GM23248 (cell line): ENCODE measurements at places on chromosomes 3 and 15. TPM values are rescaled to one million over a fixed set of nuclear protein-coding genes. Genes with fewer than 3 reads are reported as not detected.

DNA sequence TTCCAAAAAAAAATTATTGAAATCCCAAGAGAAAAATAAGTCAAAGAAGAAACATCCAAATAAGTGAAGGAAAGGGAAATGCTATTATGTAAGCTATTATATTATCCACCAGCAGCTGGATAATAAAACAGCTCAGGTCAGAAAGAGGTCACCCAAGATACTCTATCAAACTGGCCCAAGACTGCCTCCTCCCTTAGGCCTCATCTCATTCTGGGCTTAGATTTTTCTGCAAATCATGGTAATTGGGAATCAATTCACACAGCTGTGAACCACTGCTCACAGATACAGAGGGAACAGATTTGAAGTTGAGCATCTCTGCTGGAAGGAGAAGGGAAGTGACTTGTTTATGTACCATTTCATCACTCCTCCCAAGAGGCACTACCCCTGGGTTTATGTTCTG, 294.6 kb upstream of the DPPA4 start:
- H3K27ac ChIP-seq, result no peak overlapping the region
- no peak overlapping the region for H3K4me3 ChIP-seq
- no peaks in the 10 kb centered on the region for H3K4me1 ChIP-seq

DNA sequence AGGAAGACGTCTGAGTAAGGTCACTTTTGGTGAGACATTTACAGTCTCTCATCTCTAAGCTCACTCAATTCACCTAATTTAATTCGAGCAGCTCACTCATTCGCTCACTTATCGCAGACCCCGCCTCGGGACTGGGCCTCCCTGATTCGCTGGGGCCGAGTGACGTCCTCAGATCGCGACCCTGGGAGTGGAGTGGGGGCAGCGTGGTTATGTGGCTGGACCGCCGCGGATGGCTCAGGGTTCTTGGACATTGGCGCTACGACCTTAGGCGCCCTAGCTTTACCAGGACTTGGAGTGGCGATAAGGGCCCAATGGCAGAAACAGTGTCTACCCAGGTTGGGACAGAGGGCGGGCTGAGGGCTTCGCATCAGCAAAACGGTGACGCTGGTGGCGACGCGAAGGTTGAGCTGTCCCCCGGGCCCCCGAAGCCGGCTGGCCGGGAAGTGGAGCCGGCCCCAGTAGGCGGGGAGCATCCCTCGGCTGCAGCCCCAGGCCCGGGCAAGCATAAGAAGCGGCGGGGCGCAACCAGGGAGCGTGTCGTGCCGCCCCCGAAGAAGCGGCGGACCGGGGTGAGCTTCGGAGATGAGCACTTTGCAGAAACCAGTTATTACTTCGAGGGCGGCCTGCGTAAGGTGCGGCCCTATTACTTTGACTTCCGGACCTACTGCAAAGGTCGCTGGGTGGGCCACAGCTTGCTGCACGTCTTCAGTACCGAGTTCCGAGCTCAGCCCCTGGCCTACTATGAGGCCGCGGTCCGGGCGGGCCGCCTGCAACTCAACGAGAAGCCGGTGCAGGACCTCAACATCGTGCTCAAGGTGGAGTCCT, at the start of gene RPUSD2:
Gene RPUSD2, plus strand, starts transcription at position 171 of the 825 bp plus-strand sequence. Its CDS starts 39 bp downstream, at position 210.
- no peaks in the 10 kb centered on the region for H3K27me3 ChIP-seq
- peak; percentile 98 for DNase-seq
- peaks cover 11% of the 10 kb centered on the region for H3K4me1 ChIP-seq
- peaks cover 5% of the 10 kb centered on the region; the same call in 1 of the 2 replicates for H3K36me3 ChIP-seq
- peak within 1 kb of the TSS; percentile 83 for H3K27ac ChIP-seq

DNA sequence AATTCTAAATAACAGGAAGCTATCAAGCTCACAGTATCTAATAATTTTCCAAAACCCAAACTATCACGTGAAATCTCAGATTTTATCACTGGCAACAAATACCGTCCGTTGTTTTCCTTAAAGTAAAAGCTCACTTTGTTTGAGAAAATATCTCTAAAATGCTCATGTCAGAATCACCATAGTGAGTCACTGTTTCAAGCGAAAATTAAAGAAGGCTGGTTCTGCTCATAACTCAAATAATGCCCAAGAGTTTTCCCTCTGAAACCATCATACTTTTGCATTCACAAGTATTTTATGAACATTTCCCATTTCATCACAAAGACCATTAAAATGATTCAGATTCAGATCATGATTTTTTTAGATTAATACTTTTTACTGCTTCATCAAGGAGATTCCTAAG, 50.6 kb downstream of the TBL1XR1 start:
- H3K4me1 ChIP-seq, result peaks cover 38% of the 10 kb centered on the region
- H3K4me3 ChIP-seq, result peak overlapping the region; percentile 49
- H3K27me3 ChIP-seq, result no peaks in the 10 kb centered on the region
- 0 out of 2 replicates have a peak overlapping the region, but pooled peaks have one; percentile 11 for H3K27ac ChIP-seq
- H3K36me3 ChIP-seq, result no peaks in the 10 kb centered on the region

DNA sequence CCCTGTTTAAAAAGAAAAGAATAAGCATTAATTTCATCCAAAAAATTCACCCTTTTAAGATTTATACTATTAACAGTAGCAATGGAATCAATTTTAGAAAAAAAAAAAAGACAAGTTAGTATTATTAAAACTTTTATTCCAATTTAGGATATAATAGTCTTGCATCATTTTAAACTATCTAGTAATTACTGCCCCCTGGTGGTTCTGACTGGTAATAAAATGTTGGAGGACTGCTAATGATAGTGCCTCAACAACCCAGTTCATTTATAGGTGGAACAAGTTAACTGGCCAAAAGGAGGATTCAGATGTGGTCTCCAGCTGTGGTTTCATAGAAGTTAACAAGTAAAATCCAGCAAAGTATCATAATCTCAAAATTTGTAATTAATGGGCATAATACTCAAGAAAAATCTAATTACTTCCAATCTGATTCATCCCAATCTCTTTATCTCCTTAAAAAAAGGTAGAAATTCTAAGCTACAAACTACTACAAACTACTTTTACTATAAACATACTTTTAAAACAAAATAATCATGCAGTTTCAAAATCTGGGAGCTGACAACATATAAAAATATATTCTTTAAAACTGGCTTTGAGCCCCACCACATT, 30.7 kb upstream of the WDR49 start:
- no peaks in the 10 kb centered on the region for H3K27me3 ChIP-seq
- peaks cover 11% of the 10 kb centered on the region for H3K36me3 ChIP-seq
- H3K27ac ChIP-seq, result no peak overlapping the region
- H3K4me1 ChIP-seq, result no peaks in the 10 kb centered on the region

C3orf20 gene
- not detected in 2 replicates for total RNA-seq

C3orf62 gene
- total RNA-seq, result 0.25 and 2.9 TPM in 2 replicates

SIDT1 gene
- total RNA-seq, result not detected in 2 replicates

- peaks cover 13% of the 10 kb centered on the region for H3K4me1 ChIP-seq
- no peaks in the 10 kb centered on the region for H3K27me3 ChIP-seq
- no peak overlapping the region for H3K4me3 ChIP-seq
- no peaks in the 10 kb centered on the region; the same call in 1 of the 2 replicates for H3K36me3 ChIP-seq
These were observed 309.6 kb downstream of the RBMS3 start for GRCh38 chr3:29590461-29590860.

HDAC11 gene
- total RNA-seq, result 8.7 and 12.2 TPM in 2 replicates

TERC gene
- 59.2 and 59.7 TPM in 2 replicates for total RNA-seq

DNA sequence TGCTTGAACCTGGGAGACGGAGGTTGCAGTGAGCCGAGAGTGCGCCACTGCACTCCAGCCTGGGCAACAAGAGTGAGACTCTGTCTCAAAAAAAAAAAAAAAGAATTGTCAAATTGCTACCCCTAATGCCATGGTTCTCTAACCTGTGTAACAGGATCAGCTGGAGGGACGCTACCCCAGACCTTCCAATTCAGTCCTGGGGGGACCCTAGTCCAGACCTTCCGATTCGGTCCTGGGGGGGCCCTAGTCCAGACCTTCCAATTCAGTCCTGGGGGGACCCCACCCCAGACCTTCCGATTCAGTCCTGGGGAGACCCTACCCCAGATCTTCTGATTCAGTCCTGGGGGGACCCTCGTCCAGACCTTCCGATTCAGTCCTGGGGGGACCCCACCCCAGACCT, 29.8 kb upstream of the MUC20 start:
- H3K4me1 ChIP-seq, result no peaks in the 10 kb centered on the region
- no peaks in the 10 kb centered on the region for H3K27me3 ChIP-seq
- DNase-seq, result no peak
- H3K4me3 ChIP-seq, result no peak overlapping the region
- no peaks in the 10 kb centered on the region; the same call in 1 of the 2 replicates for H3K36me3 ChIP-seq

CIB2 gene
- total RNA-seq, result 1.4 and 3.4 TPM in 2 replicates

GRCh38 chr3:75737831-75738493, 47.4 kb downstream of the ZNF717 start:
- H3K27ac ChIP-seq, result no peak overlapping the region
- DNase-seq, result peak; percentile 36
- peaks cover 54% of the 10 kb centered on the region for H3K36me3 ChIP-seq
- H3K4me3 ChIP-seq, result no peak overlapping the region
- no peaks in the 10 kb centered on the region for H3K27me3 ChIP-seq

DNA sequence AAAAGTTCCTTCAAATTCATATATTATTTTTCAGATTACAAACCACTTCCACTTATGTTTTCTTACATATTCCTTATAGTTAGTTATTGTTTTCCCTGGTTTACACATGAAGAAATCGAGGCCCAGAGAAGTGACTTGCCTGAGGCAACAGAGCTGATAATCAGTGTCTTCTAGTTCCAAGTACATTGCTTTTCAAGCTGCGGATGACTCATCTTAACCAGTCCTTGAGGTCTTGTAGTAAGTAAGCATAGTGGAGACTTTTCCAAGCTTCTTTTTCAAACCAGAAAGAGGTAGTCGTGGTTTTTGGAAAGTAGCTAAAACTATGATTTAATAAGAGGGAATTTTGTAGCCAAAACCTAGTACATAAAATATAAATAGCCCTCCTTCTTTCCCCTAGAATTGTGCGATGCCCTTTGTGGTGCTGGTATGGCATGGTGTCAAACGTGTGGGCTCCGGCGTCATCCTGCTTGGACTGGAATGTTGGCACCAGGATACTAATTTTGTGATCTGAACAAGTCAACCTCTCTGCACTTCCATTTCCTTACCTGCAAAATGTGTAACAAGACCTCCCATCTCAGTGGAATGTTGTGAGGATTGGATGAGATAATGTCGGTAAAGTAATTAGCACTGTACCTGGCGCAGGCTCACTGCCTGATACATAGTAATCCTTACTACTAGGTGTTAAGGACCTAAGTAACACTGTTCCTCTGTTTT, 19.0 kb upstream of the DLG1 start:
- peak overlapping the region; percentile 21; the same call in 1 of the 2 replicates for H3K27ac ChIP-seq
- peak; percentile 97 for DNase-seq
- peaks cover 13% of the 10 kb centered on the region for H3K4me1 ChIP-seq
- no peaks in the 10 kb centered on the region for H3K36me3 ChIP-seq
- H3K4me3 ChIP-seq, result peak overlapping the region; percentile 30

GRCh38 chr3:161412123-161412522, 40.8 kb upstream of the SPTSSB start:
- H3K4me3 ChIP-seq, result no peak overlapping the region
- DNase-seq, result no peak
- peaks cover 13% of the 10 kb centered on the region; the same call in 1 of the 2 replicates for H3K27me3 ChIP-seq
- peaks cover 23% of the 10 kb centered on the region for H3K4me1 ChIP-seq
- H3K36me3 ChIP-seq, result no peaks in the 10 kb centered on the region

KLHDC8B gene
- 19.5 and 22.5 TPM in 2 replicates for total RNA-seq

CLDN1 gene
- total RNA-seq, result 0.32 and 0.38 TPM in 2 replicates

UQCRC1 gene
- total RNA-seq, result 285 and 490 TPM in 2 replicates

DNA sequence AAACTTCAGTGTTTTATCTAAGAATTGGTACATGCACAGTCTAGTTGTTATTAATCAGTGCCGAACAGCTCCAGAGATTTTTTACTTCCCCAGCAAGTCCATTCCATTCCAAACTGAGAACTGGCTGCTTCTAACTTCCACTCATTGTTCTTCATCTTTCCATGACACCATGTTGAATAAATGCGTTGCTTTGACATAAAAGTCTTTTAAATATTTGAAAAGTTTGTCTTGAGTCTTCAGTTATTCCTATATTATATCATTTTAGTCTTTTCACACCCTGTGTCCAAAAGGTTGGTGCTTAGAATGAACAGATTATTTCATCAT, 65.4 kb downstream of the CMSS1 start:
- no peak for DNase-seq
- no peak overlapping the region for H3K4me3 ChIP-seq
- H3K4me1 ChIP-seq, result peaks cover 4% of the 10 kb centered on the region; the same call in 1 of the 2 replicates

- no peak within 1 kb of the TSS for H3K27ac ChIP-seq
- no peaks in the 10 kb centered on the region for H3K36me3 ChIP-seq
- H3K27me3 ChIP-seq, result no peaks in the 10 kb centered on the region
- DNase-seq, result no peak
- no peak within 1 kb of the TSS for H3K4me3 ChIP-seq
These were observed at the start of gene ATP13A5 for GRCh38 chr3:193378706-193379105. Gene ATP13A5 (minus strand): TSS chr3:193378753. CDS start chr3:193378725, 28 bp downstream.

GRCh38 chr3:42504334-42505127, 2.1 kb downstream of the VIPR1 start:
- no peak for DNase-seq
- H3K4me3 ChIP-seq, result no peak overlapping the region
- peaks cover 64% of the 10 kb centered on the region for H3K27me3 ChIP-seq
- no peaks in the 10 kb centered on the region for H3K4me1 ChIP-seq

DNA sequence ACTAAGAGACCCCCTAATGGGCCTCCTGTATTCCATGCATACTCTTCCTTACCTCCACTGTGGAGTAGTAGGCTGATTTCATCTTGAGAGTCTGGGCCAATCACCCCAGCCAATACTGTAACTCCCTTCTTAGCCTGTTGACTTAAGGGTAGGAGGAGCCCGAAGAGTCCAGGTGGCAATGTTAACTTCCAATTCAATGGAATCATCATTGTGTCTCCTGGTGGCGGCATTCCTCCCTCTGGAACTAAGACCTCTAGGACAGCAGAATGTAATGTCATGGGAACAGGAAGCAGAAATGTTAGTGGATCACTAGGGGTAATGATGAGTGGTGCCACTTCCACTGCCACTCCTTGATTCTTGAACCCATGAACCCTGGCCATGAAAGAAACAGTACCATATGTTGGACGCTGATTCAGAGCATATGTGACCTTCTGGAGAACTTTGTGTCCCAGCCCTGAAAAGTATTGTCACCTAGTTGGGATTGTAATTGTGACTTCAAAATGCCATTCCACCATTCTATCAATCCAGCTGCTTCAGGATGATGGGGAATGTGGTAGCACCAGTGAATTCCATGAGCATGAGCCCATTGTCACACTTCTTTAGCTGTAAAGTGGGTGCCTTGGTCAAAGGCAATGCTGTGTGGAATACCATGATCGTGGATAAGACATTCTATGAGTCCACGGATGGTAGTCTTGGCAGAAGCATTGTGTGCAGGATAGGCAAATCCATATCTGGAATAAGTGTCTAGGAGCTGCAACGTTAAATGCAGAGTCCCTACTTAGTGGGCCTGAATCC, 24.9 kb downstream of the NAALADL2 start:
- no peak overlapping the region for H3K4me3 ChIP-seq
- H3K27ac ChIP-seq, result no peak overlapping the region
- DNase-seq, result no peak

- H3K27ac ChIP-seq, result no peak overlapping the region
- no peak overlapping the region for H3K4me3 ChIP-seq
- no peaks in the 10 kb centered on the region for H3K27me3 ChIP-seq
- no peak for DNase-seq
These were observed 52.1 kb downstream of the BSN start for GRCh38 chr3:49606427-49606826.

GRCh38 chr3:135145581-135145980, 350.5 kb downstream of the EPHB1 start:
- no peak overlapping the region for H3K4me3 ChIP-seq
- no peak overlapping the region for H3K27ac ChIP-seq
- peak; percentile 64 for DNase-seq
- no peaks in the 10 kb centered on the region for H3K36me3 ChIP-seq

- H3K27me3 ChIP-seq, result peaks cover 26% of the 10 kb centered on the region
- H3K27ac ChIP-seq, result no peak overlapping the region
- DNase-seq, result no peak
- no peaks in the 10 kb centered on the region for H3K36me3 ChIP-seq
- H3K4me1 ChIP-seq, result no peaks in the 10 kb centered on the region
These were observed 11.3 kb upstream of the RPL39L start for GRCh38 chr3:187150599-187150998.
